Amniotic stem cell (primary cell): ENCODE measurements at places on chromosomes 5 and 9.

DNA sequence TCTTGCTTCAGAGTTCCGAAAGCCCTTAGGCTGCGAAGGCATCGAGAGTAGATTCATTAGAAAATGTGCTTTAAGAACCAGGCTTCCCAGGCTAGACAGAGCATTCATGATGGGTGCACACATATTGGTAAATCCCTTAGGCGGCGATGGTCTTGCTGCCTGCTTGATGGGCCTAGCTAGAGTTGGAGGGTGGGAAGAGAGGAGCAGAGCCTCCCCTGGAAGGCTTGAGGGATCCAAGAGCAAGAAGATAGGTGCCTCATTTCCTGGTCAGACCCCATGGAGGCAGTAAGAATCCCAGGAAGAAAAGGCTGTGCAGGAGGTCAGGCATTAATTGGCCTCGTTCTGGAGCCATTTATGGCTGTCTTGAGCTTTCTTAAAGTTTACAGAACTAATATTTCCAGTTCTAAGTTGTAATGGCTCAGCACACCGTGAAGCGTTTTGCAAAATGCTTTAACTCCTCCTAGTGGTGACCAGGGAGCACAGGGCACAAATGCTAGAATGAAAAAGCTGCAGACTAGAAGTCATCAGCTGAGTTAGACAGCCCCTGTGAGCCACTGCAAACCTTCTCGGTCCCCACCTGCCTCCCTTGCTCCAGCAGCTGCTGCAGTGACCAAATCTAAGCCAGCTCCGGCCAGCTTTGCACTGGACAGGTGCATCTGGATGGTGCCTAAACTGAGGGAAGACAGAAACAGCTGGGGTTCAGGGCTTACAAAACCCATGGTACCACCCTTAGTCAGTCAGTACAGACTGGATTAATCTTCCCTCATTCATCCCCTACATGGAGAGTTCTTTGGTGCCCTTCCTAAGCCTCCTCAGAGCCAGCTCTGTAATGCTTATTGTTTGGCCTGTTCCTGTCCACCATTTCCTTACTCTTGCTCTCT is 14.7 kb downstream of the SLC45A2 start:
- DNase-seq, result peak; percentile 40

- DNase-seq, result no peak
Observed at GRCh38 chr5:143014017-143014651, 244.0 kb downstream of the ARHGAP26 start.

DNA sequence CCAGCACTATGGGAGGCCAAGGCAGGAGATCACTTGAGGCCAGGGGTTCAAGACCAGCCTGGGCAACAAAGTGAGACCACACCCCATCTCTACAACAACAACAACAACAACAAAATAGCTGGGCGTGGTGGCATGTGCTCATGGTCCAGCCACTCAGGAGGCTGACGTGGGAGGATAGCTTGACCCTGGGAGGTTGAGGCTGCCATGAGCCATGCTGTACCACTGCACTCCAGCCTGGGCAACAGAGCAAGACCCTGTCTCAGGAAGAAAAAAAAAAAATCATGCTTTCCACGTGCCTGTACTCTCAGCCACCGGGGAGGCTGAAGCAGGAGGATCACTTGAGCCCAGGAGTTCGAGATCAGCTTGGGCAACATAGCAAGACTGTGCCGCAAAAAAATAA is 29.5 kb downstream of the TSC1 start:
- DNase-seq, result no peak

GRCh38 chr5:159533197-159533596 is 202.9 kb upstream of the IL12B start:
- DNase-seq, result peak; percentile 12

DNA sequence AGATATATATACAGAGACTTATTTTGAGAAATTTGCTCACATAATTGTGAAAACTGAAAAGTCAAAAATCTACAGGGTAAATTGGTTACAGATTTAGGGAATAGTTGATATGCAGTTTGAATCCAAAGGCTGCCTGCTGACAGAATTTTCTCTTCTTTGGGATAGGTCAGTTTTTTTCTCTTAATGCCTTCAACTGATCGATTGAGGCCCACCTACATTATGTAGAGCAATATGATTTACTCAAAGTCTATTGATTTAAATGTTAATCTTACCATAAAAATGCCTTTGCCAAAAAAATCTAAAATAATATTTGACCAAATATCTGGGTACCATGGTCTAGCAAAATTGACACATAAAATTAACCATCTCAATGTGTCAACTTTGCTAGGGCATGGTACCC is 3.9 kb upstream of the GHR start:
- DNase-seq, result no peak

DNA sequence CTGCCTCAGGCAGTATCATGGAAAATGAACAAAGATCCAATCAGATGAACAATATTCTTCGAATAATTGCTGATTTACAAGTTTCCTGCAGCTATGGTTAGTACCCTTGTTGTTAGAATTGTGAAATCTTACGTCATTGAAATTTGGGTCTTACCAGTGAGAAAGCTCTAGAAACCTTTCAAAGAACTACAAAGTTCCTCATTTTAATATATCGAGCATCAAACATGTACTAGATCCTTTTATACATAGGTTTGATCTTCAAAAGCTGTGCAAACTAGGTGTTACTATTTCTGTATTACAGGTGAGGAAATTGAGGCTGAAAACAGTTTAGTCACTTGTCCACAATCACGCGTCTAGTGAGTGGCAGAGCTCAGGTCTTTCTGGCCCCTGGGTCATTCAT is 43.7 kb upstream of the ANGPTL2 start:
- DNase-seq, result no peak

DNA sequence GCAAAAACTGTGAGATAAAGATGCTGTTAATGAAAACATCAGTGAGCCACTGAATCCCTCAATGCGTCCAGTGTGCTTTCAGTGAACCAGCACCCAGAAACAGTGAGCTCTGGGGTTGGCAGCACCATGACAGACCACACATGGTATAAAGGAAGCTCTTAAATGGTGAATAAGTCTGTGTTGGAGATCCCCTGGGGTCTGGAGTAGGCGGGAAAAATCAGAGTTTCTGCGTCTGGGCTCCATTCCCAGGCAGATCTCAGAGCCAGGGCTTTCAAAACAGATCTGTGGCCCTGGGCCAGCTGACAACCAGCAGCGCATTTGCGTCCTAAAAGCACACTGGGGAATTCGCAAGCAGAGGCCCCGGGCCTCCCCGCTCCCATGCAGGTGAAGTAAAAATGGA is 233.5 kb downstream of the FRMD3 start:
- no peak for DNase-seq

- DNase-seq, result no peak
Observed at GRCh38 chr5:79577693-79578092, 34.5 kb upstream of the TENT2 start.

DNA sequence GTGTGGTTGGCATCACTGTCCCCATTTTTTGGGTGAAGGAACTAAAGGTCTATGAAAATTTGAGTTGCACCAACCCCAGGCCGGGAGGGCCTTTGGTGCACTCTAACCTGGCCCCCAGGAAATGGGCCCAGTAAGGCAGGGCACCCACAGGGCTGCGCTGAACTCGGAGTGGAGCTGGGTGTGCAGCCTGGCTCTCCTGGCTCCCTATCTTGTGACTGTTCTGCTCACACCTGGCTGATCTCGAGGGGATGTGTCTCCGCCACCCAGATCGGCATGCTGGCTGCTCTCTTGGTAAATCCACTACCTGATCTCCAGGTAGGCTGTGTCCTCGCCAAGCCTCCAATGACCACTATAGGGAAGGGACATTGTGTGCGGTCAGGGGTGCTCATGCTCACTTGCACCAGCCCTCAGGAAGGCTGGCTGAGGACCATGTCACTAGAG is 259.8 kb downstream of the NSG2 start:
- no peak for DNase-seq

DNA sequence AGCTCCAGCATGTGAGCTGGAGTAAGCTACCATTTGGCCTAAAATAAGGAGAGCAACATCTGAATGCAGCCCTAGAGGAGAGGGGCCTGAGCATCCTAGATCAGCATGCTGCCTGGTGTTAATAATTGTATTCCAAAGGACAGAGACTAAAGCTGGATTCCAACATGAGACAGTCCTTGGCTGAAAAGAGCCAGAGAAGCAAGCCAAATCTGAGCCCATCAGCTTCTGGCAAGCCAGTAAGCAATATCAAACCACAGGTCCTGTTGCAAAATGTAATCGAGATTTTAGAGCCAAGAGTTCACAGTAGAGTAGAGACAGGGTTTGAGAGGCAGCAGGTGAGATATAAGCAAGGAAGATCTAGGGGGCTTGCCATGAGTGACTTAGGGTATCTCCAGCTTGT is 42.3 kb upstream of the DMAC1 start:
- no peak for DNase-seq

DNA sequence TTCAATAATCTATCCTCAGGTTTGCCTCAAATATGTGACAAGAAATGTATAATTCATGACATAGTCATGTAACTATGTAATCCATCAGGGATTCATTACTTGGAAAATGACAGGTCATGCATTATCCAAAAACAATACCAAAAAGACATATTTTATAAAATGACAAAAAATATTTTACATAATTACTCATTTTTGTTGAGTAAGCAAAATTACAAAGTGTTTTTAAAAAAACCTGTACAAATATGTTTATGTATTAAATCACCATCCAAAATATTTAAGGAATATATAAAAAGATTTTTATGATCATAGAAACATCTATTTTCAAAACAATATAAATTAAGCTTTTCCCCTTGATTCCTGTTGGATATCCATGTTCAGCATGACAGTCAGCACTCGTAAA is 36.7 kb upstream of the ITGA2 start:
- DNase-seq, result no peak
